ENCODE measurements at places on chromosomes 2 and 18.

GRCh38 chr2:216971593-216971992, 111.7 kb upstream of the TNP1 start:
- DNase-seq: no peak

DNA sequence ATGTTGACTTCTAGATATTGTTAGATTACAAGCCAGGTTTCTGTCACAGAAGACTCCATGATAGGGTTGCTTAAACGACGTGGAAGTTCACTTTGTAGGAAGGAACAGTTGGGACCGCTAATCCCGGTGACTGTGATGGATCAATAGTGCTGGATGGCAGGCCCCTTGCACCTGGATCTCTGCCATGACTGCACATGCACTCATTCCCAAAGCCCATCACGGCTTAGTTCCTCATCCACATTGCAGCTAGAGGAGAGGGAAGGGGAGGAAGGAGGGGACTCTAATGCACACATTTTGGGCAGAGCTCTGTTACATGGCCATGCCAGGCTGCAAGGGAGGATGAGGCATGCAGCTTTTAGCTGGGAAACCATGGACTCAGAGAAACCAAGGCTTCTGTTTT, 773.7 kb upstream of the RAB6C start:
- DNase-seq: no peak

DNA sequence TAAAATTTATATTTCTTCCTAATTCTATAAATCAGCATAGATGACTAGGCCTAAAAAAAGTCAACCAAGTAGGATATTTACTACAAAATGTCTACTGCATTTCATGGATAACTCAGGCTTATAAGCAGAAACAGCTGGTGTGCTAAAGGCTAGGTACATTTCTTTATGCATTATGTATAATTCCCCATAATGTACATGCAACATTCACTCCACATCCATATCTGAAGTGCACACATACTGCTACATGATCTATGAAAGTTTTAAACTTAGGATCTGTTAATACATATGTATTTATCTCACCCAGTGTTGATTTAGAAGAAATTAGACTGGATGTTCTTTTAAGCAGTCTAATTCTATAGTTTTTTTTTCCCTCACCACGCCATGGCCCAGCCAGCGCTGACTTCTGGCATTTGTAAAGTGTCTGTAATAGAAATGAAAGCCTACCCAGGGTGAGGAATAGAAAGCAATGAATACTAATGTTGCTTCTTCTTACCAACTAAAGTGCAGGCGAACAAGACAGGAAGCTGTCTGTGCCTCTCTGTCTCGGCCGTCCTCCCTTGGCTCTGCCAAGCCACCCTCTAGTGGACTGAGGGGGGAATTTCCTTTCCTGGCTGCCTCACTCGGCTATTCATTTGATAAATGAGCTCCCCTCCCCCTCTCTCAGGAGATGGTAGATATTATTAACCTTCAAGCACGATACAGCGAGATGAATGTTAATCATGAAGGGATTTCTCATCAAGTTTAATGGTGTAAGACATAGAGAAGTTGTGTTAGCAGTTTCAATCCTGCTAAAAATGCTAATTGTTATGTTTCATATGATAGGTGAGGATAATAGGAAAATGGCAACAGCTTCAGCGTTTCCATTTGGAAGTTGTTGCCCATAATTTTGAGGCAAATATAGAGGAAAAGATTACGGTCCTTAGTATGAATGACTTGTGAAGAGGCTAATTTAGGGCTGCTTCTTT, 384.5 kb downstream of the MTX2 start:
- DNase-seq: peak; percentile 26

DNA sequence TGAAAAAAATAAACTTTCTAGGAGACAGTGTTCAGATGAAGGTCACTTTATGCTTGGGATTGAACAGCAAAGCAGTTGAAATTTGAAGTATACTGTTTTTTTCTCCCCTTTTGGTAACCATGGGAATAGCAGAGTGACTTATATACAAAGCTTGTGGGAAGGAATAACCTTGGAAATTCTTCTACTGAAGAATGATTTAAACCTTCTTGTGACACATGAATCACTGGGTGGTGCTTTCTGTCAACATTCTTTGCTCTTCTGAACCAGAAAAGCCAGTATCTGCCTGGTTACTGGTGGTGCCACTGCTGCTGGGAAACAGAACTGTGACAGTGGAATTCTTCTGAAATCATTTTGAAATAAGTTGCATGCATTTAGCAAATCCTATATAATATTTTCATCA, 39.4 kb upstream of the RND3 start:
- no peak for DNase-seq

DNA sequence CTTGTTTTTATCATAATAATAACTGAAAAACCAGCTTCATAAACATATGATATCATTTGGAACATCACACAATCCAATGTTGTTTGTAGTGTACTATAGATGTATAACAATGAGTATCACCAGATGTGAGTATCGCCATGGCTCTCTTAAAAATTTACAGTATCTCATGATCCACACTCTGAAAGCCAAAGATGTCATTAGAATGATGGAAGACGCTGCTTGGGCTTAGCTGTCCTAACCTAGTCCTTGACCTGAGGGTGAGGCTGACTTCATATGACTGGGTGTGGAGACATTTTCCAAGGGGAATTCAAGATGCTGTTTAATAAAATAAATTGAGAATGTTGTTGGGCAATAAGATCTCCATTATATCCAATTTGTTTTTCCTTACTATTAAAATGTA, 242.6 kb downstream of the RIT2 start:
- no peak for DNase-seq

DNA sequence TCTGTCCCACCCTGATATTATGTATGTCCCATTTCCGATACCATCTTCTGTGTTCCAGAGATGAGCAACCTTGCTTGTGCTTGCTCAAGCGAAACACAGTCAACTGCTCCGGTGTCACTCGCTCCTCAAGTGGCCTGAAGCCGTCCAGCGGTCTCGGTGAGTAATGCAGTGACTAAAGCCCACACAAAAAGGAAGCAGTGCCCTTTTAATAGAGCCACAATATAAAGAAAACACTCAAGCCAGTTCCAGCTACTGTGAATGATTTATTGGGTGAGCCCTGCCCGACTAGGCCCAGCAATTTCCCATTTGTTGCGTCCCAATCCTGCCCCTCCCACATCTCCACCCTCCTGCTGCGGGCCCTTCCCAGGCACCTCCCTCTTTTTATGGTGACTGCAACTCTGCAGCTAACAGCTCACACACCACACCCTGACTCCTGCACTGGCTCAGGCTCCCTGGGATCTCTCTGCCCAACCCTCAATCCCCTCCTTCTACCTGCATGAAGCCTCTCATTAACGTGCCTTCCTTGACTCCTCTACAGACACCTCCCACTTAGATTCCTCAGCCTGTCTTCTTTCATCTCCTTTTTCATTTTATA, 44.2 kb upstream of the DSC1 start:
- no peak for DNase-seq

- DNase-seq: no peak
Measured at GRCh38 chr2:8640498-8640897, 41.4 kb upstream of the ID2 start.

- DNase-seq: no peak
Measured at GRCh38 chr2:186189816-186190215, 296.2 kb upstream of the ZC3H15 start.

- DNase-seq: no peak
Measured at GRCh38 chr2:50379351-50379750, 652.6 kb downstream of the NRXN1 start.

GRCh38 chr18:13635046-13635445, 91.3 kb downstream of the FAM210A start:
- DNase-seq: no peak

- no peak for DNase-seq
Measured at GRCh38 chr2:171307560-171307959, 126.2 kb downstream of the METTL8 start.

DNA sequence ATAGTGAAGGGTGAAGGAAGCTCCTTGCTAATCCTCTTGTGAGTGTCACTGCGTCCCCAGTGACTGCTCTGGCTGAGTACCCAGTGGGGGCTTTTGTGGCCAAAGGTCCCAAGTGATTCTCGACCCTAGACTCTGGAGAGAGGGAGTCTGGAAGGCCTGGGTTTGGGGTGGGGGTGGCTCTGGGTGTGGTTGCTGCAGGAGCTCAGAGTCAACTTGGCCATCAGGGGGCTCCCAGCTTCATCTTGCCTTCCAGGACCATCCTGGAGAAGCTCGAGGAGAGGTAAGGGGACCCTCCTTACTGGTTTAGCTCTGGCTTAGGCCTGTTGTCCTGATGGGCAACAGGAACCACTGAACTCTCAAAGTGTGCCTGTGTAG, 592 bp downstream of the PSD4 start:
- no peak for DNase-seq

- DNase-seq: no peak
Measured at GRCh38 chr2:48050711-48051110, 144.4 kb upstream of the FBXO11 start.

DNA sequence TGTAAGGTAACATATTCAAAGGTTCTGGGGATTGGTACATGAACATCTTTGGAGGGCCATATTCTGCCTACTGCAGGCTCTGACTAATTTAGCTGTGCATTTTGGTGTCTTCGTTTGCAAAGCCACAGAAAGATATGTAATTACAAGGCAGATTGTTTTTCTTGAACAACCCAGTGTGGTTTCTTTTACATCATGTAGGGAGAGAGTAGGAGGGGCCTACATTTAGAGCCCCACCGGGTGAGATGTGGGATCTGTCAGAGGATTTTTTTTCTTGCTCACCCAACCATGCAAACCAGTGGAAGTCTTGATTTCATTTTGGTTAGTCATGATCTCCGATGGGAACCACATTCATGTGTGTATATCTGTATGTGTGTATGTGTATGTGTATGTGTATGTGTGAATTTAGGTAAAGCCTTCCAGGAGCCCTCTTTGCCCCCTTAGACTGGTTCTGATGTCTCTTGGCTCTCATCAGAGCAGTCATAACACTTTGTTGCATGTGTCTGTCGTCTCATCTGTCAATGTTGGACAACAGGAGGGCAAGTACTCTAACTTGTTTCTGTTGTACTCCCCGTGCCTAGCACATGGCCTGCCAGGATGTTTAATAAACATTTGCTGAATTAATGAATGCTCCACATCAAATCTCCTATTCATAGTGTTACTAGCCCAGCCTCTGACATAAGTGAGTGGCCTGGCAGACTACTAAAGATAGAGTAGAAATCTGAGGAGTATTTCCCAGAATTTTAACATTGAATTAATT, 239.9 kb downstream of the MTX2 start:
- DNase-seq: no peak

DNA sequence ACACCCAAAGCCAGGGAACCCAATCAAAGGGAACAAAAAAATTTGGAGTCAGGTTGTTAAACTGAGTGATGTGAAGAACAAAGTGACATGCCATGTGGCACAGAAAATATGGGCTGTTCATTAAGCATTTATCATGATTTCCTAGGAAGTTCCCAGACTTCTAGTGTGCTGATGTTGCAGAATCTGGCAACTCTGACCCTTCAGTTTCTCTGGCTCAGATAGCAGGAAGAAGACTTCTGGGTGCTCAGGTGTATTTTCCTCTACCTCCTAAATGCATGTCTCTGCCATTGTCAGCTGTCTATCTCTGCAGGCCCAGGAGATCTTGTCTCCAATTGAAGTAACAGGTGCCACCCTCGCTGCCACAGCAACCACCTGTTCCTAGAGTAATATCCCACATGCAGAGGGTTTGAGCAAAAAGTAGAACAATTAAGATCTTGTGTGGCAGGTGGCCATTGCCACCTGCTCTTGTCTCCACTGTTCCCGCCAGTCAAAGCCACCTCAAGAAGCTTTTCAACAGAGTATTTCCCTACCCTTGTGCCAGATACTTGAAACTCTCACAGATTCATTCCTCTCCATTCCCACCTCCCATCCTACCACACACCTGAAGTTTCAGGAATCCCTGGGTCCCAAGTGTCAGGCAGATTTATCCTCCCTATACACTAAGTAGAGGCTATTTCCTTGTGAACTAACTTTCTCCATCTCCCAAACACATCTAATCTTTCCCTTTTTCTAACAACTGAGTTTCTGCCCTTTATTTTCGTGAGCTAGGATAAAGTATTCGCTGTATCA, 533.7 kb upstream of the CHAC2 start:
- DNase-seq: no peak

DNA sequence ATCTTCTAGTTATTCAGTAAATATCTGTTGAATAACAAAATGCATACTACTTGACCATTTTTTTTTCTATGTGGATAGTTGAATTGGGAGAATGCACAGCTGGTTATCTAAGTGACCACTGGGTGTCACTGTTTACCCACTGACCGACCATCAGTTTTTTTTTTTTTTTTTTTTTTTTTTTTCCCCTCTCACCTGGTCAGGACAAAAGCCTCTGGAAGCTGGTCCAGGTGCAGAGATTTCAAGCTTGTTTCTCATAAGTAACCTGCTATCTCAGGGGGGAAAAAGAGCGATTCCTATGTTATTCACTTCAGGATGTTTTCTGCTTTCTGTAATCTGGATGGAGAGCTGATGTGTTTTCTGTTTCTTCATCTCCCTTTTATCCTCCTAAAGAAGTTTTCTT, 256.0 kb downstream of the DCDC2C start:
- no peak for DNase-seq

GRCh38 chr2:105641389-105641811, 103.3 kb upstream of the NCK2 start:
- no peak for DNase-seq

GRCh38 chr2:118123561-118124232, 35.4 kb downstream of the INSIG2 start:
- no peak for DNase-seq

- DNase-seq: no peak
Measured at GRCh38 chr2:212892193-212892592, 259.2 kb downstream of the IKZF2 start.

DNA sequence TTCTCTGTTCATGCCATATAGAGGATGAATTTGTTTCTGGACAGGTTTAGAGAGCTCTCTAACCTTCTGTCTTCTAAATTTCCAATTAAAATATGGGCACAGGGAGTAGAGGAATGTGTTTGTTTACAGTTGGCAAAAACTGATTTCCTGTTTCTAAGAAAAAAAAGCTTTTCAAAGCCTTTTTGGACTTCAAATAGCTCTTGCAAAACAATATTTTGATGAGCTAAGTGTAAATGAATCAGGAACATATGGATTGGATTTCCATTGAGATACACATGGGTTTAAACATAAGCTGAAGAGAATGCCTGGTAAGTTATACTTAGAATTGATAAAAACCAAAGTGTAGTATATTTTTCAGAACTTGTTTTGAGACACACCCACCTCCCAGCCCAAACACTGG, 677.5 kb downstream of the NYAP2 start:
- DNase-seq: no peak

GRCh38 chr2:239264492-239264837, 136.4 kb downstream of the HDAC4 start:
- DNase-seq: no peak

GRCh38 chr2:127864877-127865276, 6.9 kb upstream of the POLR2D start:
- no peak for DNase-seq

DNA sequence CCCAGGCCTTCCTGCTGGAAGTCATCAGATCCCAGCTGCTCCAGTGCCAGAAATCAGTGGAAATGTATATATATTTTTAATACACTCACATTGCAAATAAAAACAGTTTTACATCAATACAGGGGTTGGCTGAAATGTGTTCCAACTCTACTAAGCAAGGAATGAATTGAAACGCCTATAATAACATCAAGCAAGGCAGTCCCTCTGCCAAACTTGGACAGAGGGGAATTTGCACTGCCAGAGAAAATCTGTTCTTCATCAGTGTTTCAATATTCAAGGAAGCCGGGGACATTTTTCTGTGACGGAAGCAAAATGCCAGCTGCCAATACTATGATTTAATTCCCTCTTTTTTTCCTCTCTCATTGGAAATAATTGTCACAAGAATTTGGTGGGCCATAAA, 335.3 kb downstream of the TNS1 start:
- no peak for DNase-seq
